ENCODE measurements at places on chromosomes 16 and 17.

DNA sequence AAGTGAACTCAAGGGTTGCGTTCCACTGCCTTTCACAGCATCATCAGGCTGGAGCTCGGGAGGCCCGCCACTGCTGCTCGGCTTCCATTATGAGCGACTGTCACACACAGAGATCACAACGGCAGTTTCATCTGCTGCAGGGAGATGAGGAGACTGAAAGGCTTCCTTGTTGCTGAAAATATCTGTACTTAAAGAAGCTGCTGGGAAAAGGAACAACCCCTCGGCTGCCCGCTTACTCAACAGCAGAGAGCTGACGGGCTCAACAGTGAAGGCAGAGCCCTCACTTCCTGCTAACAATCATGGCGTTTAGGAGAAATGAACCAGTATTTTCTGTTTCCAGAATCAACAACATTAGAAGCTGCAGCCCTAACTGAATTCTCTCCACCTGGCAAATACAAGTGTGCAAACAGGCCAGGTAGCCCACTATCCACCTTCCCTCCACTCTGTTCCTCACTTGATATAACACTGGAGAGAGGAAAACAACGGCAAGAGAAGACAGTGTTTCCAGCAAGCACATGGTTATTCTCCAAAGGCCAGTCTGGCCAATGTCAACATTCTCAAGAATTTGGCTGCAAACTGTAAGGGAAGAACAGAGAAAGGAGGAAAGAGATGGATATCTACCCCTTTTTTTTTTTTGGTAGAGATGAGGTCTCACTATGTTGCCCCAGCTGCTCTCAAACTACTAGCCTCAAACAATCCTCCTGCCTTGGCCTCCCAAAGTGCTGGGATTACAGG lies 33.7 kb downstream of the MBTPS1 start:
- ATAC-seq = no peak

DNA sequence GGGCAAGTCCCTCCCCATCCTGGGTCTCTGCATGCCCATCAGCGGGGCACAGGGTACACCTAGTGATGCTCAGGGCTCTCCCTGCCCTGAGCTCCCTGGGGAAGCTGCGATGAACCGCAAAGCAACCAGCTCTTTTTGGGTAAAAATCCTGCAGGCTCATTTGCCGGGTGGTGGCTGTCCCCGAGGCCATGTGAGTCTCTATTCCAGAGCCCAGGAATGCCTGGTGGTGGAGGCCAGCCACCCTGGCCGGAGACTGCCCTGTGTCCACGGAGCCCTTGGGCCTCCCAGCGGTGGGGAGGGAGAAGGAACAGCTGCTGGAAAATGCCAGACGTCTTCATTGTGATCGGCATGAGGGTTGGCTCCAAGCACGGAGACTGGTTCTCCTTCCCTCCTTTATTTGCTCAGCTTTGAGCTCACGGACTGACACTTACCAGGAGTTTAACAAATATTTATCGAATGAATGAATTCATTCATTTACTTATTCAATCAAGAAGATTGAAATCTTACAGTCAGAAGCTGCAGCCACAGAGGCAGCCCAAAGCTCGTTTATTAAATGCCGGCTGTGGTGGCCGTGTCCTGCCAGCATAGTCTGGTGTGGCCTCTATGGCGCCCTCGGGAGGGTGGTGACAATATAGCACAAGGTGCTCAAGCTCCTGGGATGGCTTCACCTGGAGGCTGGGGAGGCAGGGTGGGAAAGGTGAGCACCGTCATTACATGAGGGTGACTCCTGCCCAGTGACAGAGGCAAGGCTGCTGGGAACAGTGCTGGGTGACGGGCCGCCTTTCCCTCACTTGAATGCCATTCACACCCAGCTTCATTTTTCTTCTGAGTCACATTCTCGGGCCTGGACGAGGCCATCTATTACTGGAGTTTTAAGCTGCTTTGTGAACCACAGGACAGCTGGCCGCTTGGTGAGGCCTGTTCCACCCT lies 31.1 kb upstream of the JPH3 start:
- ATAC-seq = peak; percentile 65

GRCh38 chr17:78121801-78122215 lies 6.7 kb downstream of the TMC6 start:
- ATAC-seq = no peak

- no peak for ATAC-seq
These were observed 188.2 kb upstream of the HSBP1 start for GRCh38 chr16:83619381-83620150.

DNA sequence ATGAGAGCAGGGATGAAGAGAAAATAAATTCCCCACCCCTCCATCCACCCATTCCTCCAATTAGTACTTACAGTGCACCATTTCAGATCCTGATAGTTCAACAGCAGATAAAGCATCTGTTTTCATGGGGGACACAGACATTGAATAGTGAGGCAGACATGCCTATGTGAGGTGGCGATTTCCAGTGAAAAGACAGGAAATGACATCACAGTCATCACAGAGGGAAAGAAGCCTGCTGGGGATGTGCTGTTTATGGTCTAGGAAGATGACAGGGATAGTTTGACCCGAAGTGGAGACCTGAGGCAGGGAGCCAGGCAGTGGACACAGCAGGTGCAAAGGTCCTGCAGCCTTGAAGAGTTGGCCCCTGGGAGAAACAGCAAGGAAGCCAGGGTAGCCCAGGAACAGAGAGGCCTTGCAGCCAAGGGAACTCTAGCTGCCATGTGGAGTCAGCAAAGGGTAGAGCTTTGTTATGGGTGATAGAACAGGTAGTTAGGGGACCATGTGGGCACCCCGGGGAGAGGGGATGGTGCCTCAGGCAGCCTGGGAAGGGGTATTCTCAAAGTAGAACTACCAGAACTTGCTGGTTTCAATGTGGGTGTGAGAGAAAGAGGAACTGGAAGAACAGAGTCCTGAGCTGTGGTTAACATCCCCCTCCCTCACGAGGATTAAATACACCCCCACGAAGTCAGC lies 256.6 kb downstream of the CPPED1 start:
- ATAC-seq = peak; percentile 9

GRCh38 chr16:78292844-78293380 lies 193.5 kb downstream of the WWOX start:
- peak; percentile 89 for ATAC-seq

- ATAC-seq = no peak
These were observed 41.7 kb downstream of the TIMM22 start for GRCh38 chr17:1038459-1039122.

GRCh38 chr17:57811638-57812280 lies 38.1 kb downstream of the MRPS23 start:
- no peak for ATAC-seq

DNA sequence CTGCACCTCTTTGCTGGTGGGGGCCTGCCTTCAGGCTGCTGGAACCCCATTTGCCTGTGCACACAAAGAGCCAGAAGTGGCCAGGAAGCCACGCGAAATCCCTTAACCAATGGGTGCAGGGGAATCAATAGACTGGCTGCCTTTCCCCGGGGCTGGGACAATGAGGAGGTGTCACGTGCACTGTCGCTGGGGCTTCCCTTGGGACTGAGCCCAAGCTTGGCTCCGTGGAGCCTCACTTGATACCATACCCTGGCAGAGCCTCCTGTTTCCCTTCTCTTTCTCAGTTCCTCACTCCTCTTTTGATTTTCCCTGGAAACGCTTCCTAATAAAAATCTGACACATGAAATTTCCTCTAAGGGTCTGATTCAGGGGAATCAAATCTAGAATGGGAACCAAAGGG lies 38.8 kb upstream of the C16orf82 start:
- ATAC-seq = no peak

DNA sequence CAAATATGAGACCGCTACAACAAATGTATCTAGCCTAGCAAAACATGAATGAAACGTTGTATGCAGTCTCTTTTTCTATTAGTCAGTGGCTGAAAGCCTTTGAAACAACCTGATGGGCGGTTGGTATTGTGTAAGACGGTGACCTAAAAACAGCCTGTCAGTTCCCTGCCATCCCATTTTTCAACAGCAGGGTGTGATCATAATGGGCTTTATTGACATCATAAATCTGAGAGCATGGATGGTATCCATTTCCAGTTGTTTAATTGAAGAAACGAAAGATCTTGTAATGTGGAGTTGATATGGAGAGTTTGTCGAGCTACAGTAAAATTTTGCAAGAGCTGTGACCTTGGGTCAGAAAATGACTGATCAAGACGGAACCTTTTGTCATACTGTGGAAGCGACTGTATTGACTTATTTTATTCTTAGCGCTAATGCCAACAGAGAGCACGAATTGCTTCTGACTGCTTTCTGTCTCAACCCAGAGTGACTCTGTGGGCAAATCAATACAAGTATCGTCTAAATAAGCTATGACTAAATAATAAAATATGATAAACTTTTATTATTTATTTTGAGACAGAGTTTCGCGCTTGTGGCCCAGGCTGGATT lies 12.3 kb upstream of the MEIOB start:
- peak; percentile 68 for ATAC-seq

GRCh38 chr16:59238246-59238645 lies 504.1 kb upstream of the GOT2 start:
- ATAC-seq = no peak

DNA sequence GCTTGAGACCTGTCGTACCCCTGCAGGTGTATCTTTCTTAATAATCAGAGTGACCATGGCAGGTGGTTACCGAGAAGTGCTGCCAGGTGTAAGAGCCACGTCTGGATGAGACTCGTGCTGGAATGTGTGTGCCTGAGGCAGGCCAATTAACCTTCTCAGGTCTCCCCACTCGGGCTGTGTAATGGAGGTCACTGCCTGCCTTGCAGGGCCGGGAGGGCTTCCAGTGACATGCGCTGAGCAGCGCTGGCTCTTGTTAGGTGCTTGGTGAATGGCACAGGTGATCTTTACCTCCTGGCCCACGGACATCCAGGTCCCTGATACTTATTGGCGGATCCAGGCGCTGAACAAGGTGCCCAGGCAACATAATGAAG lies 4.6 kb upstream of the GSE1 start:
- no peak for ATAC-seq

DNA sequence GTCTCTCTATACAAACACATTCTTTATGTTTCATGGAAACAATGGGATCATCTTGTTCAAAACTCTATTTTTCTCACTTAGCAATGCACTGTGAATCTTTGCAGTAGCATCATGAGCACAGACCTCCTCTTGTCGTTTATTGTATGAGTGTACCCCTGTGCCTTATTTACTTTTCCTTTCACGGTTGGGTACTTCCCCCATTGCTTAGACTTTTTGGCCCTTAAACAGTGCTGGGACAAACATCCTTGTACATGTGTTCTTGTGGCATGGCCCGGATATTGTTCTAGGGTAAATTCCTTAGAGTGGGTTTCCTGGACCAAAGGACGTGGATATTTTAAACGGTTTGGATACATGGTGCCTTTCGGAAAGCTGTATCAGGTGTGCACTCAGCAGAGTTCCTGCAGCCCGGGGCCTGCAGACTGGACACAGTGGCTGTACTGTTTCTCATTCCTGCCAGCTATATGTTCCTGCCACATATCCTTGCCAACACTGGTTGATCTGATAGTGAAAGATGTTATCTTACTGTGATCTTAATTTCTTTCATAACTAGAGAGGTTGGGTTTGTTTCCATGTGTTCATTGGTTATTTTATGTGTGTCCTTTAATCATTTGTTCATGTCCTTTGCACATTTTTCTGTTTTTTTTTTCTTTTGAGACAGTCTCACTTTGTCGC lies 111.1 kb downstream of the OR1D5 start:
- ATAC-seq = no peak

- ATAC-seq = no peak
These were observed 65.8 kb downstream of the WSCD1 start for GRCh38 chr17:6135996-6136395.

GRCh38 chr17:4389079-4389478 lies 22.6 kb upstream of the UBE2G1 start:
- peak; percentile 60 for ATAC-seq

- ATAC-seq = no peak
These were observed 19.5 kb downstream of the NKD1 start for GRCh38 chr16:50567651-50568050.

- ATAC-seq = no peak
These were observed 27.1 kb downstream of the ERN1 start for GRCh38 chr17:64102627-64103390.
